ENCODE measurements at places on chromosomes 5 and 9.

DNA sequence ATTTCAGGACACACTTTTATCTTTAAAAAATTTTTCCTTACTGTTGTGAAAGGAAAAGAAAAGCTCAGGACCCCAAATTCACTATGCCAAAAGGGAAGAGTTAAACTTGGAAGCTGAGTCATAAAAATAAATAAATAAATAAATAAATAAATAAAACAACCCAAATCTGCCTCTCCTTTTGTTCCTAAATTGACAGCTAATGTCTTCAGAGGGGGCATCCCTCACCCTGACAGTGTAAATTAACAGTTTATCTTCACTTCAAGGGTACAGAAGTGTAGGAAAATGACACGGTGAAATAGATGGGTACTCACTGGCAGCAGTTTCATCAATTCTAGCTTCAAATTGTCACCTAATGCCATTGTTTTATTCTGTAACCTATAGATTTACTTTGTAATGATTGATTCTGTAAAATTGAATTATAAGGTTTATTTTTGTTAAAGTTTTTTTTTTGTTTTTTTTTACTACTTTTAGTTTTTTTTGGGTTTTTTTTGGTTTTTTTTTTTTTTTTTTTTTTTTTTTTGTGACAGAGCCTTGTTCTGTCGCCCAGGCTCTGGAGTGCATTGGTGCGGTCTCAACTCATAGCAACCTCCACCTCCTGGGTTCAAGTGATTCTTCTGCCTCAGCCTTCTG lies 18.5 kb upstream of the ANXA1 start:
- no peak for DNase-seq

DNA sequence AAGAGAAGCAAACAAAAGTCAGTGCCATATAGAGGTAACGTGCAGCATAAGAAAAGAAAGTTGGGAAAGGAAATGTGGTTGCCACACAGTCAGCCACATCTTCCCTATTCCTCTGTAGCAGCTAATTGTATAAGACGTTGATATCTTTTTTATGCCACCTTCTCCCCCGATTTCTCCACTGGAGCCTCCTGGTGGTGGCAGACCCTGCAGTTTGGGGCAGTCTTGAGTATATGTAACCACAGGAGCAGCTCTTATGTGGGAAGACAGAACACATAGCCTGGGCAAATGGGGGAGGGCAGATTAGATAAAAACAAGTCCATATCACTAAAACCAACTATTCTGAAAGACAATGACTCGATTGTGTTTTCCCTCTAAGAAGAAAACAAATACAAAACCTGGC lies 99.7 kb downstream of the PLCXD3 start:
- DNase-seq = no peak

- DNase-seq = no peak
Observed at GRCh38 chr9:109986521-109986991, 206.6 kb downstream of the PALM2AKAP2 start.

- no peak for DNase-seq
Observed at GRCh38 chr5:56155992-56156584, 77.0 kb downstream of the ANKRD55 start.

DNA sequence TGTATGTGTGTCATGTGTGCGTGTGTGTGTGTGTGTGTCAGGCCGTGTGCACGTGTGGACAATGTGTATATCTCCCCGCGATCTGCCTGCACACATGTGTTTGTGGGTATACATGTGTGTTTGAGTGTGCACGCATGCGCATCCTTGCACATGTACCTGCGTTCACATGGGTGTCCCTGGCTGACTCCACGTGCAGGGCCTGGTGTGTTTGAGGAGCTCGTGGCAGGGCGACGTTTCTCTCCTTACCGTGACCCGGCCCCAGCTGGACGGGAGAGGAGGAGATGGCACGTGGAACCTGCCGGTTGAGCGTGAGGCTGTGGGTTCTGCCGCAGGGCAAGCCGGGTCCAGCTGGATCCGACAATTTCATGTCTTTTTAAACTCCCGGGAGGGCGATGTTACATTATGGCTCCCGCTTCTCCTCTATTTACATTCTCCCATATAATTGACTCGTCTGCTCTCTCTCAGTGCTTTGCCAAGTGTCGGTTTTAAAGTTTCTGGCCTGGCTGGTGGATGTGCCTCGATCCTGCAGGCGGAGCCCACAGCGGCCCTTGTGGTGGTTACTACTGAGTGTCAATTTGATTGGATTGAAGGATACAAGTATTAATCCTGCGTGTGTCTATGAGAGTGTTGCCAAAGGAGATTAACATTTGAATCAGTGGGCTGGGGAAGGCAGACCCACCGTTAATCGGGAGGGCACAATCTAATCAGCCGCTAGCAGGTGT lies 5.9 kb downstream of the COL5A1 start:
- no peak for DNase-seq

DNA sequence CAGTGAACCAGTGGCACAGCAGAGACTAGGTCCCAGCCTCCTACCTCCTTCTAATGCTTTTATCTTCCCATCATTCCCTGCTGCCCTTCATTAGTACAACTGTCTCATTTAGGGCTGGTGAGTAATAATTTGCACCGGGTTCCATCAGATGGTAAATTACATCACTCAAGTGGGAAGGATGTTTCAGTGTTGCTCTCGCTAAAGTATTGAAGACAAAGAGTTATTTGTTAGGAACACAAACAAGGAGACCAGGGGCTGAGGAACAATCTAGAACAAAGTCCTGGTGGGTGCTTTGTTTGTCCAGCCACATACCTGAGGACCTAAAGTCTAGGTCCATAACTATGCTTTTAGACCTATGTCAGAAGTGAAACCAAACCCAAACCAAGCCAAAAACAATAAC lies 52.4 kb downstream of the SEC61B start:
- DNase-seq = no peak

GRCh38 chr5:27221410-27221809 lies 183.0 kb upstream of the CDH9 start:
- DNase-seq = no peak

- no peak for DNase-seq
Observed at GRCh38 chr9:121840838-121841760, 189.7 kb downstream of the DAB2IP start.

DNA sequence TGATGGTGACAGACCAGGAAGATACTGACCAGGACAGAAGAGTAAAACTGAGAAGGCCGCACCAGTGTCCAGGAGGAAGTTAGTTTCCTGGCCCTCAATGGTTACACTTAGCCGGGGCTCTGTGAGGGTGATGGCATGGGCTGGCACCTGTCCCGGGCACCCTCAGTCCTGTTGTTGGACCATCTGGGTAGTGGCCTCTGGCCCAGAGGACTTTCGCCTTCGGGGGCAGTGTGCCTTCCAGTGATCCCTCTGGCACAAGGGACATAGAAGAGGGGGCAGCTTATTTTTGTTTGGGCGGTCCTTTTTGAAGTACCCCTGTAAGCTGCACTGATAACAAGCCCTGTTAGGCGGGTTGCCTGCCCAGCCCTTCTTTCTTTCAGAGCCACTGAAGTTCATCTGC lies 1108.6 kb downstream of the TAF11L14 start:
- DNase-seq = no peak

DNA sequence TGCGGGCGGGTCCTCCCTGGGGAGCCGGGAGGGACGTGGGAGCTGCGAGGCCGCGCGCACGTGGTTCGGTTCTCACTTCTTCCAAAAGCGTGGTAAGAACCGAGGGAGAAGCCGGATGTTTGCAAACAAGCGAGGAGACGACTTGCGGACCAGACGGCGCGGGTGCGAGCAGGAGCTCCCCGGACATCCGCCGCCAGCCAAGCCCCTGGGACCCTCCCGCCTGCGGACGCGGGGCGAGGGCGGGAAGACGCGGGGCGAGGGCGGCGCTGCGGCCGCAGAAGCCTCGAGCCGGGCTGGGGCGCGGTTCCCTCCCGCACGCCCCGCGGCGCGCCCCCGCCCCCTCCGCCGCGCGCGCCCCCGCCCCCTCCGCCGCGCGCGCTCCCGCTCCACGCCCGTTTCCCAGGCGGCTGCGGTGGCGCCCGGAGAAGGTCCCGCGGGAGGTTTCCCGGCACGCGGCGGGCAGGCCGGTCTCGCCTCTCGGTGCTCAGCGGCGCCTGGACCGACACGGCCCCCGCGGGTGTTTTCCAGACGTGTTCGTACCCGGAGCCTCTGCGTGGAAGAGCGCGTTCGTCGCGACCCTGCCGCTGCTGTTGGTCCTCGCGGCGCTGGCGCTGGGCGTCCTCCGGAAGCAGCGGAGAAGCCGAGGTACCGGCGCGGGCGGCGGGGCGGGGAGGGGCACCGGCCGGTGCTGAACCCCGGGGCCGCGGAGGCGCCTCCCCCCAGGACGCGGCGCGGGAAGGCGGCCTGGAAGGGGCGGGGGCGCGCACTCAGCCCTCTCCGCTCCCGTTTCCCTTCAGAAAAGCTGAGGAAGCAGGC lies 12.8 kb downstream of the BTNL9 start:
- DNase-seq = no peak

GRCh38 chr9:98009936-98010335 lies 26.8 kb downstream of the ANP32B start:
- no peak for DNase-seq

DNA sequence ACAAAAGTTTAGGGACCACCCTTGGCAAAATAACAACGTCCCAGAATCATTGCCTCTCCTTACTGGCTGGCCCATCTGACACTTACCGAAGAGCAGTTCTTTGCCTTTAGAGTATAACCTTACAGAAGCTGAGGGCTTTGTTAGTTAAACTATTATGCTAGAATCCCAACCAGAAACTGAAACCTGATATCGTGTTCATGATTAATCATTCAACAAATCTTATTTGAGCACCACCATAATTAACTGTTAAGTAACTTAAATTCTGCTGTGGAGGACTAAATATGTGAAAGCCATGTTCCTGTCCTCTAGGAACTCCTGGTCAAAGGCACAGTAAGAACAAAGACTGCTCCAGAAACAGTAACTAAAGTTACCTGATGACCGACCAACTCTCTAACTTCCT lies 104.9 kb downstream of the ARL15 start:
- no peak for DNase-seq

- no peak for DNase-seq
Observed at GRCh38 chr9:132108728-132109127, 29.1 kb upstream of the MED27 start.

DNA sequence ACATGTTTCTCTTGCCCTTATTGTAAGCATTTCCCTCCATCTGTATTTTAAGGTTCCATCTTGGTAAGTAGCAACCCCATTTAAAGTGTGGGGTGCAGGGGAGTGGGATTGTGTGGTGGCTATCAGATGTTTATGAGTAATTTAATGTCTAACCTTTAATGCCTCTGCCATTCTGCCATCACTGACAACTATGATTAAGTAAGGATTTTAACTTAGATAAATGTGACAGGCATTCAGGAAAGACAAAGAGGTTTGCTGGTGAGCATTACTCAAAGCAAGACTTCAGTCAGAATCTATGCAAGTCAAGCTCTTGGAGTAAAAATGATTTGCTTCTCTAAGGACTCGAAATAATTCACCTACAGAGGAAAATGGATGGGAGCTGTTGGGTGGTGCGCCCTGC lies 143.0 kb downstream of the NXNL2 start:
- no peak for DNase-seq

GRCh38 chr5:118614731-118615456 lies 373.5 kb downstream of the DTWD2 start:
- no peak for DNase-seq

DNA sequence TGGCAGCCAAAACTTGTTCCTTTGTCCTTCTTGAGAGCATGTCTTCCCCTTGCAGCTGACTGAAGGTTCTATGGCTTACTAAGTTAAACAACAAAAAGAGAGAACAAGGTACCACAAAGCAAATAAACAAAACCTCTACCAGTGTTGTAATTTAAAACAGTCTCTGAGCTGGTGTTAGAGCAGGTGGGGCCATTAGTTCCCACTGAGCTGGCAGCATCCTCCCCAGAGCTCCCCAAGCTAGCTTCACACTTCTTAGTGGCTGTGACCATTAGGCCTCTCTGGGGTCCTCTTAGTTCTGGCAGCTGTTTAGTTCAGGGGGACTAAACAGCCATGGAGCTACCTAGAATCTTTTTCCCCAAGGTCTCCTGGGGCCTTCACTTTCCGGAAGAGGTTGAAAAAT lies 128.6 kb upstream of the ELL2 start:
- no peak for DNase-seq

- DNase-seq = no peak
Observed at GRCh38 chr9:125950880-125951471, 203.8 kb downstream of the PBX3 start.

- DNase-seq = no peak
Observed at GRCh38 chr5:55969956-55970355, 24.8 kb downstream of the IL6ST start.

DNA sequence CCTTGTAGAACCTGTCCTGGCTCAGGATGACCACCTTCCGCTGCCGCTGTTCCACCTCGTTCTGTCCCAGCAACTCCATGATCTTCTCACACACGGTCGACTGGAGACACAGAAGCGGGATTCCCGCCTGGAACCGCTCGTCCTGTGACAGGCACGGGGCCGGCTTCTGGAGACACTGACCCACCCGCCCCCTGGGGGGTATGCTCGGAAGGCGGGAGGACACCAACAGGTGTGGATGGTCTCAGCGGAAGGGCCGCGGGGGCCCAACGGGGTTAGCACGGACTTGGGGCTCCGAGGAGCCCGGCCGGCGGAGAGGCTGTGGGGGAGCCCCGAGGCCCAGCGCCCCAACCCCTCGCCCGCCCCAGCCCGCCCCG lies 530 bp downstream of the UCK1 start:
- DNase-seq = no peak

DNA sequence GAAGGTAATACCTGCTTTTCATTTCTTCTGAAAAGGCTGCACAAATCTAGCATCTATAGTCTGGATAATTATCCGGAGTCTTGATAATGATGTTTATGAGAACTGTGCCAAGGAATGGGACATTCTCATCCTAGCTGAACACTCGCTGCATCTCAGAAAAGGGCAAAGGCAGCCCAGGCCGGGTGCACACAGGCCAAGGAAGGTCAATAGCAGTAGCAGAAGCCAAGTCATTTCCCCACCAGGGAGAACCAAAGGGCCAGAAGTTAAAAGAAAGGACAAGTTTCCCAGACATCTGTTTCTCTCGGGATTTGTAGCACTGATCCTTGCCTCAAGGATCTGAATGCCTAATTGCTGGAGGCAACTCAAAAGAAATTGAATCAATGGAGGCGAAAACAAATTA lies 66.1 kb upstream of the ANKRD55 start:
- DNase-seq = no peak
